Activated CD4-positive, alpha-beta T cell treated with anti-CD3 and anti-CD28 coated beads for 24 hours (primary cell): ENCODE measurements at places on chromosomes 7 and 10.
A peak's percentile ranks its signal among the peaks of the same experiment; 100 is the strongest.

DNA sequence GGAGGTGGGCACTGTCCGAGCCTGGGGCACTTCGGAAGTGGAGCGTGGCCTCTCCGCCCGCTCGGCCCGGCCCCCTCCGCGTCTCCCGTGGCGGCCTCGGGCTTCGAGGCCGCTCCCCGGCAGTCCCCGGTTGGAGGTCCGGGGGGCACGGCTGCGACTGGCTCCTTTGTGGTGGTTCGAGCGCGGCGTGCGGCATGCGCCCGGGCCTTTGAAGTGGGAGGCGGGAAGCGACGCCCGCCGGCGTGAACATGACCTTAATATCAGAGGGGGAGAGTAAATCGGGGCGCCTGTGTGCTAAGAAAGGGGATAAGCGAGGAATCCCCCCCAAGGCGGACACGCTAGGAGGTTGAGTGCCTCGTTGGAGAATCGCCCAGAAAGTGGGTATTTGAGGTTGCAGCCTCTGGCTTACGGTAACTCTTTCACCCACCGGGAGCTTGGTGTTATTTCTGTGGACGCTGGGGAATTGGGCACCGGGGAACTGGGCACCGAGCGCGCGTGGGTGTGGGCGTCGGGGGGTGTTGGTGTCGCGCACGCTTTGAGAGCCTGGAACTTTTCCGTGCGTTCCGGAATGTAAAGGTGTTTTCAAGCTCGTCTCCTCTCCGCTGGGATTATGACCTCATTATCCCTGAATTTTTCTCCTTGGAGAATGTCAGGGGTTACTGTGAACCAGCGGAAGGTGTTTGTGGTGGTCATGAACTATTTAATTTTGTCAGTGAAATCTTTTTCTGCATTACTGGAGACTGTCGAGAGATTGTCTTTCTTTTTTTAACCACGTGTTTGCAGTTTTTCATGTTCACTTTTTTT is 660 bp downstream of the SUV39H2 start:
- DNase-seq = peak; percentile 11

- peak; percentile 37 for DNase-seq
Observed at GRCh38 chr10:129971381-129972144, 7.5 kb upstream of the EBF3 start.

- no peak for DNase-seq
Observed at GRCh38 chr7:30503274-30504212, 1.1 kb downstream of the GGCT start.

- no peak for DNase-seq
Observed at GRCh38 chr10:33145451-33146188, 187.6 kb upstream of the ITGB1 start.

DNA sequence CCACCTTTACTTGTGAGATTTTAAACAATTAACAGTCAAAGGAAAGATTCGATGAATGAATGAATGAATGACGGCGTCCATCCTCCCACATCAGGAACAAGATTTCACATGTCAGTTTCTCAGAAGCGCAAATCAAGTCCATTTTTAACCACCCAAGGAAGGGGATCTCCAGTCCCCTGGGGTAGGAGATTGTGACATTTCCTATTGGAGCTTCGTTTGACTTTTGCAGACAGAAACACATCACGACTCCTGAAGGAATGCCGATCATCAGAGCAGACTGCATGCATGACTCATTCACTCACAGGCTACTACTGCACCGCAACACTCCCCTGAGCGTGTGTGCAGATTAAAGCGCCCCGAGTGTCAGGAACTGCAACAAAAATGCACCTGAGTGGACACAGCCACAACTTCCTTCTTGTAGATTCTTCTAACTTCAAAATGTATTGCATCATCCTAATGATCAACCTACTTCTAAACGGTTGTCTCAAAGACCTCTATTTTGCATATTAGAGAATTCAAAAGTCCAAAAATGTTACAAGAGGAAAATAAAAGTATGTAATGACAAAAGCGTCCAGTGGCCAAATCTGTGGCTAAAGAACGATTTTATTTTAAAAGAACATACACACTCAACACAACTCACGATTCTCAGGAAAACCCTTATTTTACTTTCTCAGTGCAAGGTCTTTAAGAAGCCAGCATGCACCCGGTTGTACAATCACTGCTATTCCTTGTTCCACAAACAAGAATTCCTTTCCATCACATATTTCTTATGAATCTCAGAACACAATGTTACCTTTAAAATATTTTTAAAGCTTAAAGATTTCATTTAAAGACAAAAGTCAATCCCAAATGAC is 172.6 kb downstream of the FAM107B start:
- DNase-seq = no peak

- DNase-seq = no peak
Observed at GRCh38 chr7:80443325-80443724, 68.5 kb downstream of the GNAT3 start.

DNA sequence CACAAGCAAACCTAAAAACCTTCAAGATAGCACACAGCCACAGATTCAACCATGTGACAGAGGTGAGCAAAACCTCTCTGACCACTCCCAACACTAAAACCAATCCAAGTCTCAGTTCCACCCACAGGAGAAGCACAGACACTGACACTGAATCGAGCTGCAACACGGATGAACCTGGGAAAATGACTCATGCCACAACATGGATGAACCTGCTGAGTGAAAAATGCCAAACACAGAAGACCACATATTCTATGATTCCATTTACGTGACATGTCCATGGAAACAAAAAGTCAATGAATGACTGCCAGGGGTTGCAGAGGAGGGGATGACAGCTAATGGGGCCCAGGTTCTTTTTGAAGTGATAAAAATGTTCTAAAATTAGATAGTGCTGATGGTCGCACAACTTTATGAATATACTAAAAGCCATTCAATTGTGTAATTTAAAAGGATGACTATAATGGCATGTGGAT is 22.0 kb downstream of the CYTH3 start:
- DNase-seq = no peak
